ENCODE measurements at places on chromosomes 7 and 10.
A peak's percentile ranks its signal among the peaks of the same experiment; 100 is the strongest.

DNA sequence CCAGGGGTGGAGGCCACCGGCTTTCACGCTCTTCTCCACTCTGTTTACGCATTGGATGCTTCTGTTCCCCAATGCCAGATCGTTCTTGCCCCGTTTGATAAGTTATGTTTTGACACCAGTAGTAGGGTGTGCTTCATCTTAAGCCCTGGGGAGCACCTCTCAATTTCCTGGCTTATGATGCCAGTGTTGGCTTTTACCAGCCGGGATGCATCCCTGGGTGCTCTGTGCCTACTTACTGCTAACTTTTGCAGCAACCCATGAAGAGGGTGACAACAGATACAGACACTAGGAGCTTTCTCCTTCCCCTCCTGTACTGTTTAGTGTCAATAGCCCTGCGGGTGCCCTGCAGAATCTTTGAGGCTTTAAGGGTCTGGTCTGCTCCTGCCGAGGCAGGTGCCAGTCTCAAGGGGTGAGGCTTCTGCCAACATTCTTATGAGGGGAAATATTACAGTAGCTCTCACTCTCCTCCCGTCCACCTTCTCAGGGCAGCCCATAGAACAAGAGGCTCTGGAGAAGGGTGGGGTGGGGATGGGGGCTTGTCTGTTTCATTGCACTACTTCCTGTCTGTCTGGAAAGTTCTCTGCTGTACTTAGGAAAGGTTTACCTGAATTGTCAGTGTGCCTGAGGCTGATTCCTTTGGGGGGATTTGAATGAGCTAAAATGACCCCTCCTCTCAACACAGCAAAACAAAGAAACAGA lies 23.3 kb downstream of the ADCY1 start:
- no peak for DNase-seq

DNA sequence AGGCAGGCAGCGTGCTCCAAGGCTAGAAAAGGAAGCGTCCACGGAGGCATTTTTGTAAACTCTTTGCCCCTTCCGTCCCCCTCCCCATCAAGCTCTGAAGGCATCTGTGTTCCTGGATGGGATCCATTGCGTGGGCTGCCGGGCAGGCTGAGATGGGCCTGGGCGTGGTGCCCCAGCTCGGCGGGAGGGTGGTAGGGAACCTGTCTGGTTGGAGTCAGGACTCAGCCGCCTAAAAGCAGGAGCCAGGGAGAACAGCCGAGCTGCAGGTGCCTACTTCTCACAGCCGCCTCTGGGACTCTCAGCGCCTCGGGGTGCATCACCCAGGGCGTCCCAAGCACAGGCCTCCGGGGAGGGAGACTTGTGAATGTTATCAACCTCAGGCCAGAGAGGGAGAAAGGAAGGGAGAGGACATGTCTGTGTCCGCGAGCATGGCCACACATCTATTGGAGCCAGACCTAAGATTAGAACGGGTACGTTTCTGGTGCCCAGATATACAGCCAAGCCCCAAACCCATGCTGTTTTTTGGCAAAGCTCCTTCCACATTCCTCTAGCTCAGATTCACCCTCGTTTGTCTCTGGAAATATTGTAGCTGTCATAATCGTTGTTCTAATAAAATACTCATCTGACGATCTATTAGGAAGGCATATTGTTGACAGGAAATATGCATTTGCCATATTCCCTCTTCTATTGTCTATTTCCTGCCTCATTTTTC lies 48.6 kb upstream of the CTBP2 start:
- DNase-seq, result no peak

GRCh38 chr10:106224676-106225075 lies 939.8 kb downstream of the SORCS1 start:
- no peak for DNase-seq

DNA sequence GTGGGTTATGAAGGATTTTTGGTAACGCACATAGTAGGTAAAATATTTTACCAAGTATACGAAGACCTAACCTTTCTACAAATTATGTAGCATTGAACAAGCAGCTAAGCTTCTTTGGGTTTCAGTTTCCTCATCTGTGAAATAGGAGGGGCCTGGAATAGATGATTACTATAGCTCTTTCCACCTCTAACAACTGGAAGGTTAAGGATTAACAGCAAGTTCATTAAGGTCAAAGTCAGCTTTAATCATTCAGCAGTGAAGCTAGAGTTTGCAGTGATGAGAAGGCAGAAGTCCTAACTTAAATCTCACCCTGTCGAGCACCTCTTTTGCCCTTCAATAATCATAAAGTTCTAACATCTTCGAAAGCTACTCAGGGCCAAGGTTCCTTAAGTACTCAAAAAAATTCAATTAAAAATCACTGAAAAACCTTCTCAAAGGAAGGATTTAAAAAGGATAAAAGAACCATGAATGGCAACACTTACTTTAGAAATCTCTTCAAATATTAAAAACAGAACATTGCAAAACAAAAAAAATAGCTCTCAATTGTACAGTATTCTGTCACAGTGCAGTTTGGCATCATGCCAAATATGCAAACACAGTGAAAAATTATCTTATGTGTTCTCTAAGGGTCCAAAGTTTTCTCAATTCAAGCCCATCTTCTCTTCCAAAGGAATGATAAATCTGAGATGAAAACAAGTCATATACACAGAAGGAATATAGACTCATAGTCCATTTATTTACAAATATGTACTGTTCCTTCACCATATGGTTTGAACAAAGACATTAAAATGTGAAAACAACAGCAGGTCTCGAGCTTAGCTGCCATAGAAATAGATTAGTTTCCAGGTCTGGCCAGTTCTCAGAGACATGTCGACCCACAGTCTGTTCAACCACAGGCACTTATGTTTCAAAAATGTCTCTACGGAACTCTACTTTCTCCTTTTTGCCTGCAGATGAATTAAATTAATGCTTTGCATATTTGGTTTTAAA lies 152.0 kb upstream of the SLC13A1 start:
- DNase-seq, result no peak

DNA sequence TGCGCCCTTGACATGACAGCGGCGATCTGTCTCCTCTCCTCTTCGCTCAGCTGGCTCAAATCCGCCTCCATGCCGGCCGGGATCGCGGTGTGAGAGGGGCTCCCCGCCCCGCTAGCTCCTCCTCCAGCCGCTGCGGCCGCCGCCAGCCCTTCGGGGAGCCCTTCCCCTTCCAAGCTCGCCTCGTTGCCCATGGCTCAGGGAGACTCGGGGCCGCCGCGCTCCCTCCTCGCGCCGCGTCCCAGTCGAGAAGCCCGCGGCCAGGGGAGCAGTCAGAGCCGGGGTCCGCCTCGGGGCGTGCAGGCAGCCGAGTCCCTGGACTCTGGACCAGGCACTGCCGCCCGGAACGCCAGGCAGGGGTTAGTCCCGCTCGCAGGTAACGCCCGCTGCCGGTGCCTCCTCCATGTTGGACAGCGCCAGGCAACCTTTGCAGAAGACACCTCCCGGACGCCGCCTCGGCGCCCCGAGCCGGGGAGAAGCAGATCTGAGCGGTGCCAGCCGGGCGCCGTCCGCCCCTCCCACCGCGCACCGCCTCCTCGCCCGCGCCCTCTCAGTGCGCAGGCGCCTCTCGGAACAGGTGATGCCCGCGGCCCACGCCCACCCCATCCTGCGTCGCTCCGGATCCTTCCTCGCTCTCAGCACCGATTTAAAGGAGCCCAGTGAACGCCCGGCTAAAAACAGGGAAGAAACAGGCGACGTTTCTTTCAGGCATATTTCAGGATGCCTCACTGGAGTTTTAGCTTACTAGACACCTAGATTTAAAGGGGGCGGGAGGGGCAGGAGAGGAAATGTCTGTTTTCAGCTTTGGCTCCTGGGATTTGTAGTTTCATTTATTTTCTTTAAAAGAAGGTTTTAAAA lies at the start of gene PCLO:
PCLO (minus strand) TSS at position 483 of the 855 bp plus-strand sequence; CDS start at position 191, 292 bp downstream.
- DNase-seq, result peak; percentile 83

DNA sequence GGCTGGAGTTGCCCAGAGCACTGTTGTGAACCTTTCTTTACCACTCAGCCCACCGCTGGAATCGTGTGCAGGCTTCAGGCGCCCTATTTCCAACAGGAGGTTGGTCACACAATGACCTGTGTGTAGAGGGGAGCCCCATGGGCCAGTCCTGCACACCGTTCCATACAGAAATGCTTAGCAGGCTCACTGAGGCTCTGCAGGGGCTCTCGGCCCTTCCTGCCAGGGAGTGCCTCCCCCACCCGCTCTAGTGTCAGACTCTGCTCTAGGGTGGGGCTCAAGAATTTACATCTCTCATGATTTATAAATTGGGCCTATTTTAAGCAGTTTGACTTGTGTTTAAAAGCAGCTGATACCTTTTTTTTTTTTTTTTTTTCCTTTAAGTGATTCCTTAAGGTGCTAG lies 42.0 kb downstream of the SHH start:
- no peak for DNase-seq

GRCh38 chr10:132723330-132723970 lies 62.5 kb downstream of the NKX6-2 start:
- no peak for DNase-seq

DNA sequence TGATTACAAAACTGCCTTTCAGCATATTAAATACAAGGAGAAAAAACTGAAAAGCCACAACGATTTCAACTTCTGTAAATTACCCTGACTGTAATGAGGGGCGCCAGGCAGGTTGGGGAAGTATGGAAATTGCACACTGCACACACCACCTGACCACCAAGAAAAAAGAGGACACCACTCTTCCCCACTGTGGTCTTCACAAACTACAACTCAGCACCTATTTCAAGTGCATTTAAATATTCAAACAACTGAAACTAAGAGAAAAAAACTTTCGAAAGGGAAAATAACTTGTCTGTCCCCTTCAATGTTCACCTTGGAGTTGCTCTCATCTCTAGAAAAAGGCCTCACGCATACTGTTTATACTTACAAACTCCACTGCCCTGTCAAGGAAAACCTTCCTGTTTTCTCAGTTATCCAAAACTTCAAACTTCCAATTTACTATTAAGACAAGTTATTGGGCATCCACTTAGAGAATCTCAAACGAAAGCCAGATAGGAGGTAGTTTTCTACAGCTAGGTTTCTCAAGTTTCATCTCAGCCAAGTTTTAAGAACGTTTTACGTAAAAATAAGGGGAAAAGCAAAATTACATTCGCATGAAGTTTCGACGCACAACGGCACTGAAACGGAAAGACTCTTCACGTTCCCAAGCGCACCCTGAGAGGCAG lies 1.4 kb downstream of the LARP4B start:
- no peak for DNase-seq

DNA sequence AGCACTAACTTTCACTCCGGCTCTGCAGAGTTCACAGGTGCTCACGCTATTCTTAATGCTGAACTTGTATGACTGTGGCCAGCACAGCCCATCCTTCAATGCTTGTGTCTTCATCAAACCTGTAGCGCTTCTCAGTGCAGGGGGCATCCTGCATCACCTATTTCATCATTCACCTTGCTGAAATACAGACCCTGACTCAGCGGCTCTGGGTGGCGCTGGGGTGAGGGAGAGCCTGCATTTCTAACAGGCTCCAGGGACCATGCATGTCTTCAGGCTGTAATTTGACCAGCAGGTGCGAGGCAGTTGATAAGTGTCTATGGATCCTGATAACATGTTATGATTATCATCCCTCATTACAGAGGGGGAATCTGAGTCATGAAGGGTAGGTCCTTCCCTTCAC lies 89.3 kb downstream of the VOPP1 start:
- DNase-seq, result no peak

DNA sequence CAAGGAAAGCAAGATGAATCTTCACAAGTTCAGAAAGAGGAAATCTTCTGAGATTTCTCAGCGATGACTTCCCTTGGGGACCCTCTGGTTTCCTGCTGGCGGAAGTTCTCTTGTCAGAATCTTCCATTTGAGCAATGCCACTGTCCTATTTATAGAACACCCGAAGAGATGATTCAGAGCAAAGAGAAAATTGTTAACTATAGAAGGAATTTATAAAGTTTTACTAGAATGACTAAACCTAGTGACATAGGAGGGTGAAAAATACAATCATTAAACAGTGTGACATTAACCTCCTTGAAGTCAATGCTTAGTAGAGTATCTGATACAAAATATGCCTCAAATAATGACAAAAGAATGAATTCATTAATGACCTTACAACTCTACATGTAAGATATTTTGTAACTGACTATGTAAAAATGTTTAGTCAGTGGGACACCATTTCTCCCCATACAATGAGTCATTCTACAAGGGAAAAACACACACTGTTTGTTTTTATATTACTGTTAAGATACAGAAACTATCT lies 206.5 kb upstream of the CNTNAP2 start:
- DNase-seq, result no peak

DNA sequence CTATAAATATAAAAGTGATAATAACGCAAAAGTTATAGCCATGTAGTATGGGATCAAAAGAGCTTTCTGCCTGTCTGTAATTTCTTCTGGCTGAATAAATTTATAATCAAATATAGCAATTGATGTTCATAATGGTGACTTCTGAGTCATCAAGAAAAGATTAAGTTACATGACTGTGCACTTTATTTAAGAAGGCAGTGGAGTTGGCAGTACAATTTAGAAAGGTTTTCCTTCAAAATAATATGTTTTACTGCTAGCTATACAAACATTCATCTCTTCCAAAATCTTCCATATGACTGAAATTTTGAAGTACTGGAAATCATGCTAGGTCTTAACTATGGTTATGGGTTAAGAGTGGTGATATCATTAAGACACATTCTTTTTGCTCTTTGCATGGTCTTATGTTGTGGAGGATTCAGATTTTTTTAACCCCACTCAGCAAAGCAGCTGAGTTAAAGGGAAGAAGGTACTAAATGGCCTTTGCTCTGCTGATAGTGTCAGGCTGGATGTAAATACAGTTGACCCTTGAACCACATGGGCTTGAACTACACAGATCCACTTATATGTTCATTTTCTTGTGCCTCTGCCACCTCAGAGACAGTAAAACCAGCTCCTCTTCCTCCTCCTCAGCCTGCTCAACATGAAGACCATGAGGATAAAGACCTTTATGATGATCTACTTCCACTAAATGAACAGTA lies 323.6 kb downstream of the BBS9 start:
- no peak for DNase-seq

DNA sequence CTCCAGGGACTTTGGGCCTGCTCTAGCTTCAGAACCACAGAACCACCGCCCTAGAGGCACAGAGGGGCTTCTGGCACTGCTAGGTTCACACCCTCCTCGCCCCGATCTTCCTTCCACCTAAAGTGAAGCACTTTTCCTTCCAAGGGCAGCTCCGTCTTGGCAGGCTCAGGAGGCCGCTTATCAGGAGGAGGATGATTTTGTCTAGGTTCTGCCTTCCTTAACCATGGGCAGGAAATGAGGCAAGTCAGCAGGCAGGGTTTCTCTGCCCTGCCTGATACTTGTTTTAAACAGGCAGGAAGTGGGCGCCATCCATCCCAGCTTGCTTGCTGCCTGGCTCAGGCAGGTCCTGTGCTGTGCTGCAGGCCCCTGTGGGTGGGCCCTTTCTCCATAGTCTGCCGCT lies 8.3 kb upstream of the ATP6V0E2 start:
- DNase-seq, result no peak

- DNase-seq, result no peak
These were observed 285.1 kb downstream of the CCSER2 start for GRCh38 chr10:84613336-84614021.

GRCh38 chr7:69801729-69802682 lies 203.7 kb downstream of the AUTS2 start:
- no peak for DNase-seq
